Caudate nucleus (tissue), 63 donors: ENCODE measurements at places on chromosomes 11 and 22.

DNA sequence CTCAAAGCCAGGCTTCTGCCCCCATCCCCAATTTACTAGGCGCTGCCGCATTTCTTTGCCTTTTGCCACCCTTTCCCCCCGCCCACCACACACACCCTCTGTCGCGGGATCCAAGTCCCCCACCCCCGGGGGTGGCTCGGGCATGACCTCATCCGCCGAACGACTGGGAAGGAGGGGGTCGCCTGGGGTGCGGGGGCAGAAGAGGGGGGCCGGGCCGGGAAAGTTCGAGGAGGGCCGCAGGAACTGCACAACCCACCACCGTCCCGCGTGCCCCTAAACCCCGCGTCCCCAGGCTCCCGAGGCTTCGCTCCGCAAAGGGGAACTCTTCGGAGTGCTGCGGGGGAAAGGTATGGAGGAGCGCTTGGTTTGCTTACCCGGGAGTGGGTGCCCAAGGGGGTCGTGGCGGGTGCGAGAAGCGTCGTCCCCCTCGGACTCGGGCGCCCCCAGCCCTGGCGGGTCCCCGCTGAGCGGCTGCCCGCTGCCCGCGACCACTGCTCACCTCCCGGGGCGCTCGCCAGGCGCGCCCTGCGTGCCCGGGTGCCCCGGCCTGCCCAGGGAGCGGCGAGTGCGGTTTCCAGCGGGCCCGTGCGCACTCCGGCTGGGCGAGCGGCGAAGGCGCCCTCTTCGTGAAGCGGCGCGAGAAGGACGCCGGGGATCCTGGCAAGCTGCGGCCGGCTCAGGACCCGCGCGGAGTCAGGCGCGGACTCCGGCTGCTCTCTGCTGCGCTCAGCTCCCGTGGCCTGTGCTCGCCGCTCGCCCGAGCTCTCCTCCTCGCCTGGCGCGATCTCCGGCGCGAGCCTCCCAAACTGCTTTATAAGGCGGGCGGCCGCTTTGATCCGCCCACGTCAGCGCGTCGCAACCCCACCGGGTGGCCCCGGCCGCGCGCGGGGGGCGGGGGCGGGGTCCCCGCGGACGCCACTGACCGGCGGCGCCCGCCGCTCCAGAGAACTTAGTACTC is 4.0 kb upstream of the WNT11 start:
- DNase-seq, result no peak

DNA sequence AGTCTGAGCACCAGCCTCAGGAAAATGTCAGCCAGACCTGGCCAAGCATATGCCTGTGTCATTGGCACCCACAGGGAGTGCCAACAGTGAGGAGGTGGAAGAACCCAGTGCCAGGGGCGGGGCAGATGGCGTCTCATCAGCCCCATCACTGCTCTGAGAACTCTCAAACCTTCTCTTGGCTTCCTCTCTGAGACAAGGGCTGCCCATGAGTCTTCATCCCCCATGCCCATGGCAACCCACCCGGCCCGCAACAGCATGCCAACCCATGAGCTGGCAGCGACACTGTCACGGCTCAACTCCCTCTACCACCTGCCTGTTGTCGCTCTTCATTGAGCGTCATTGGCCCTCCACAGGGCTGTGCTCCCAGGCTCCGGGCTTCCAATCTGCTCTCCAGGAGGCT is 340.5 kb downstream of the BUD13 start:
- no peak for DNase-seq

DNA sequence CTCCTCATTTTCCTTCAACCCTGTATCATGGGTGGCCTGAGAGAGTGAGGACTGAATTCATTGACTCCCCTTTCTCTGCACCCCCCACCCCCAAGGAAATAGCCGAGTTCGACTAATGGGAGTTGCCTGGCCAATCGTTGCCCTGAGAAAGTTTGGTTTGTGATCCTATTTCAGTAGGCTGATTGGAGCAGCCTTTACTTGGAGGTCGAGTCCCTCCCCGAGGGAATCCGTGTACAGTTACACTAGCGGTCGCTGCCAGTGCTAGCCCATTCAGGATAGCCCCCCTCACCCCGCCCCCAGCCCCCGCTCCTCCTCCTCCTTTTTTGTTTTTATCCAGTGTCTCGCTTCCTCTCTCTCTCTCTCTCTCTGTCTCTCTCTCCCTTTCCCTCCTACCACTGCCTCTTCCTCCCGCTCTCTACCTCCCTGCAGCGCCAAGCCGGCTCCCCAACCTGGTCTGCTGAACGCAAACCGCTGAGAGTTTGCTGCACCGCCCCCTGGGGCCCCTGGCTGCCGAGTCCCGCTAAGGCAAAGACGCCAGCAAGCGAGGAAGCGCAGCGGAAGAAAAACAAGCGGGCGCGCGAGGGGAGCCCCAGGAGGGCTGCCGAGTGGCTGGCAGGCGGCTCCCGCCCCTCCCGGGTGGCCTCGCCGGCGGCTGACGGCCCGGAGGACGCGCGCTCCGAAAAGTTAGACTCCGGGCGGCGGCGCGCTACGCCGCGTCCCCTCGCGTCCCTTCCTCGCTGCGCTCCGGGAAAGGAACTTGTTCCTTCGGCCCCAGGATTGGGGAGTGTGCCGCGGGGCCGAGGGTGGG is at the start of gene GRAMD1B:
GRAMD1B (plus strand) TSS at position 357 of the 808 bp plus-strand sequence. CDS start 524 bp downstream, outside the sequence.
- no peak for DNase-seq

DNA sequence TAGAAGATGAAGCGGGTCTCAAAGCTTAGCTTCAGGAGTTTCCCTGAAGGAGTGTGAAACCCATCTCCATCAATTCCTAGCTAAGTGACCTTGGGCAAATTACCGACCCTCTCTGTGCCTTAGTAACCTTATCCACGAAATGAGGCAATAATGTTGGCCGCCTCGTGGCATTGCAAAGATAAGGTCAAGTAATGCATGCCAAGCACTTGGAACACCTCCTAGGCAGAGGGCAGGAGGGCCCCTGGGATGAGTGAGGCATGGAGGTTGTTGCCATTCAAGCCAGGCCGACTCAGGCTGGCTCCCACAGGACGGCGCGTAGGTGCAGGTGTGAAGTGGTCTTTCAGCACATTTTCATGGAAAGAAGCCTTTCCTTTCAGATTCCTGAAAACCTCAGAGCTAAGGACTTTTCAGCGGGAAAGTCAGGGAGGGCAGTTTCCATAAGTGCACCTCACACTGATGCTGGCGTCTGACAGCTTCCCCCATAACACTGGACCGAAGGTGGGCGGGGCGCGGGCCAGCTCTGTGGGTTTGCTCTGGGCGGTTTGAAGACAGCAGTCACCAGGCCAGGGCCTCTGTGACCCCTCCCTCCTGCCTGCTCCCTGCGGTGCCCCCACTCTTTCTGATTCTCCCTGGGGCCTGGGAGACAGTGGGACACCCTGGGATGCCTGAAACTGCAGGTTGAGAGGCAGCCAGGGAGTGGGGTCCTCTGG is 25.2 kb downstream of the RPS6KA4 start:
- DNase-seq, result no peak

- DNase-seq, result no peak
These were observed 999 bp downstream of the FGF3 start for GRCh38 chr11:69818231-69818602.

- no peak for DNase-seq
These were observed 433.0 kb downstream of the INSC start for GRCh38 chr11:15547685-15548084.

- DNase-seq, result no peak
These were observed 6.7 kb downstream of the OR6M1 start for GRCh38 chr11:123799438-123799837.

DNA sequence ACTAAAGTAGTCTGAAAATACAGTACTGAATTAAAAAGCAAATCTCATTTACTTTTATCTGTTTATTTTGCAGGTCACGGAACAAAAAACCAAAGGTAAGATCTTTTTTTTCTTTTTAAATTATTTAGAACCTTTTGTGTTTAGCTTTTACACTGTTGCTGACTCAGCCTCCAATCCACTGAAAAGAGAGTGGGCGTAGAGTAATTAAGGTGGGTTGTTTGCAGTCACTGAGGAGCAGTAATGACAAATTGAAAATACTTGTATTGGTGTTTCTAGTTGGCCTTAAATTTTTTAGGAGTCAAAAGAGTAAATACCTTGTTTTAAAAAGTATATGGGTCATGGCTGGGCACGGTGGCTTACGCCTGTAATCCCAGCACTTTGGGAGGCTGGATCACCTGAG is 73.4 kb downstream of the TNRC6B start:
- no peak for DNase-seq

- DNase-seq, result no peak
These were observed 22.0 kb upstream of the WNT11 start for GRCh38 chr11:76228071-76228874.

GRCh38 chr11:45267052-45267451 is 19.1 kb downstream of the SYT13 start:
- no peak for DNase-seq

GRCh38 chr11:66835768-66836405 is 7.4 kb upstream of the RCE1 start:
- no peak for DNase-seq

GRCh38 chr22:42500836-42501179 is 18.8 kb downstream of the RRP7A start:
- DNase-seq, result no peak

GRCh38 chr22:20839837-20840645 is 18.6 kb downstream of the PI4KA start:
- no peak for DNase-seq

GRCh38 chr11:68125164-68125563 is 4.0 kb upstream of the CHKA start:
- no peak for DNase-seq

- DNase-seq, result no peak
These were observed 1.4 kb upstream of the DHCR7 start for GRCh38 chr11:71449596-71449995.

- DNase-seq, result no peak
These were observed 76.8 kb downstream of the MN1 start for GRCh38 chr22:27724709-27725108.

GRCh38 chr22:34308101-34308500 is 387.8 kb upstream of the LARGE1 start:
- DNase-seq, result no peak

- DNase-seq, result no peak
These were observed 3.6 kb downstream of the PLA2G3 start for GRCh38 chr22:31136711-31137110.

- DNase-seq, result no peak
These were observed 12.1 kb downstream of the GNB1L start for GRCh38 chr22:19842393-19843106.
